ENCODE measurements at places on chromosomes 12 and 14.
A peak's percentile ranks its signal among the peaks of the same experiment; 100 is the strongest.

DNA sequence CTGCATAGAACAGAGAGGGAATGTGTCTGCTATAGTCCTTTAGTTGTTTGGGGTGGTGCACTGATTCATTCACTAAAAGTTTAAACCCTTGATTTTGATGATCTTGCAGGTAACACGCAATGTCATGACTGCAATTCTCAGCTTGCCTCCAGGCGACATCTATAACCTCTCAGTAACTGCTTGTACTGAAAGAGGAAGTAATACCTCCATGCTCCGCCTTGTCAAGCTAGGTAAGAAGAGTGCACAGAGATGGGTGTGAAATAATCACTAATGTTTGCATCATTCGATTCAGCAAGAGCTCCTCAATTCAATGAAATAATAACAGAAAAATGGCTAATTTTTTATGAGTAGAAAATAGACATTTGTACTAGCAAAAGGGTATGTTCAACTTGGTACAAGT lies 203.7 kb downstream of the PTPRO start:
- no peak for DNase-seq

DNA sequence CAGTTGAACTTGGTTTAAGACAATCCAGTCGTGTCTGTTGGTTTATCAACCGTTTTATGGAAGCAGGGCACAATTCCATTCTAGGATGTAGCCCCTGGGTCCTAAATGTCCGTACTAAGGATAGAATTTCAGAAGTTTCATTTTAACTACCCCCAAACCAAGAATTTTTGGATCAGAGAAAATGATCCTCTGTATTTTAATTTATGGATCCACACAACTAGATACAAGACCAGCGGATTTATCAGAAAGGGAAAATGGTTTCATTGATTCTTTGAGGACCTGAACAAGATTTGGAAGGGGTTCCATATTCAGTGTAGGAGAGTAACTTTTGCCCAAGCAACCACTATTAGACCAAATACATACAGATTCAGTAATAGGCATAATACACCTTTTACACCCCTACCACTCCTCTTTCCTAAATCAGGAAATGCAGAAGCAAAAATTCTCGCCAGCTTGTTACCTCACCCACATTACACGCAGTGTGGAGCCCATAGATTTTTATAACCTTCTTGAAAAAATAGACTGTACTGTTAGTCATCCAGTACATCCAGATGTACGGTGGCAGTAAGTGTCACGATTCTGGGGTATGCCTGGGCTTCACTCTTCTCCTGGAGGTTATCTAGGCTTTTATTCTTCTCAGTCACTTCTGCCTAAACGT lies 1.4 kb upstream of the FBXL14 start:
- DNase-seq = no peak

GRCh38 chr14:21652209-21652808 lies 1.3 kb upstream of the OR4E2 start:
- no peak for DNase-seq

DNA sequence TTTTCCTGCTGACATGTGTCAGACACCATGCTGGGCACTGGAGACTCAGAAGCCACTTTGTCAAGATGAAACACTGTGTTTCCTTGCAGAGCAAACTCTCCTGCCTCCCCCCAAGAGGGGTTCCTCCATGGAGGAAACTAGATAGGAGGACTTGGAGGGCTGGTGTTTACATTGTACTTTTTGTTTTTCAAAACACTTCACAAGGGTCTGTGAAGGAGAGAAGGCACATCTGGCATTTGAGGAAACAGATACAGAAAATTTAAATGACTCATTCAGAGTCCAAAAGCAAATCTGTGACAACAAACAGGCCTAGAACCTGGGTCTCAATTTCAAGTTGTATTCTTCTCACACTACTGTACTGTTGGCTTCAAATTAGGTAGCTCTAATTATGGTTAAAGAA lies 6.7 kb upstream of the CDKL1 start:
- no peak for DNase-seq

DNA sequence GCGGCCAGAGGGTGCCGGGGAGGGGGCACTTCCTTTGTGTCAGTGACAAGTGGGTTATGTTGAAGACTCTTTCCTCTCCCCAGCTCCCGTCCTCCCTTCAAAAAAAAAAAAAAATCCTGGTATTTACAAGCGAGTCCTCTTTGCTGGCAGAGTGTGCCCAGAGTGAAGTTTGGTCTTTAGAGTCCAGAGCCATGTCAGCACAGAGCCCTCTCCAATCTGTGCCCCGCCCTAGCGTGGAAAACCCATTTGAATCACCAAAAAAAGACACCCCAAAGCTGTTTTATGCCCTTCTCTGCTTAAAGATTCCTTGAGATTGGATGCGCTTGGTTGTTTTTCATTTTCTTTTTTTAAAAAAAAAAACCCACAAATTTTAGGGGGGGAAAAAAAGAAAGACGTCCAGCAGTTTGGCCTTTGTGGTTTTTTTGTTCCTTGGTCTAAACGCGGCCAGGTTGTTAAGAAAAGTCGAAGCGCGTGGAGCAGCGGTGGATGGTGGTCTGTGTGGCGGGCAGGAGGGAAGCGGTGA lies 3.3 kb downstream of the NKX2-1 start:
- no peak for DNase-seq

DNA sequence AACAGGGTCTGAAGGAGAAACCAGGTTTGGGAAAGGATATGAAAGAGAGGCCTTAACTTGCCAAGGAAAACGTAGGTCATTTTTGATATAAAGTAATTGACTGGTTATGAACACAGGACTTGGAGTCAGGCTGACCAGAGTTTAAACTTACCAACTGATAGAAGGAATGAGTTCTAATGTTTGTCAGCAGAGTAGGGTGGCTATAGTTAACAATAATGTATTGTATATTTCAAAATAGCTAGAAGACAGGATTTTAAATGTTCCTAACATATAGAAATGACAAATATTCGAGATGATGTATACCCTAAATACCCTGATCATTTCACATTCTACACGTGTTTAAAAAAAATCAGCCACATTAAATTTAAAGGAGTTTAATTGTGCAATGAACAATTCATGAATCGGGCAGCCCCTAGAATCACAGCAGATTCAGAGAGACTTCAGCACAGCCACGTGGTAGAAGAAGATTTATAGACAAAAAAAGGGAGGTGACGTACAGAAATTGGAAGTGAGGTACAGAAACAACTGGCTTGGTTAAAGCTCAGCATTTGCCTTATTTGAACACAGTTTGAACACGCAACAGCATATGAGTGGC lies 52.5 kb upstream of the PLEKHG7 start:
- no peak for DNase-seq

- DNase-seq = no peak
Measured at GRCh38 chr14:91399868-91400640, 17.6 kb downstream of the CCDC88C start.

DNA sequence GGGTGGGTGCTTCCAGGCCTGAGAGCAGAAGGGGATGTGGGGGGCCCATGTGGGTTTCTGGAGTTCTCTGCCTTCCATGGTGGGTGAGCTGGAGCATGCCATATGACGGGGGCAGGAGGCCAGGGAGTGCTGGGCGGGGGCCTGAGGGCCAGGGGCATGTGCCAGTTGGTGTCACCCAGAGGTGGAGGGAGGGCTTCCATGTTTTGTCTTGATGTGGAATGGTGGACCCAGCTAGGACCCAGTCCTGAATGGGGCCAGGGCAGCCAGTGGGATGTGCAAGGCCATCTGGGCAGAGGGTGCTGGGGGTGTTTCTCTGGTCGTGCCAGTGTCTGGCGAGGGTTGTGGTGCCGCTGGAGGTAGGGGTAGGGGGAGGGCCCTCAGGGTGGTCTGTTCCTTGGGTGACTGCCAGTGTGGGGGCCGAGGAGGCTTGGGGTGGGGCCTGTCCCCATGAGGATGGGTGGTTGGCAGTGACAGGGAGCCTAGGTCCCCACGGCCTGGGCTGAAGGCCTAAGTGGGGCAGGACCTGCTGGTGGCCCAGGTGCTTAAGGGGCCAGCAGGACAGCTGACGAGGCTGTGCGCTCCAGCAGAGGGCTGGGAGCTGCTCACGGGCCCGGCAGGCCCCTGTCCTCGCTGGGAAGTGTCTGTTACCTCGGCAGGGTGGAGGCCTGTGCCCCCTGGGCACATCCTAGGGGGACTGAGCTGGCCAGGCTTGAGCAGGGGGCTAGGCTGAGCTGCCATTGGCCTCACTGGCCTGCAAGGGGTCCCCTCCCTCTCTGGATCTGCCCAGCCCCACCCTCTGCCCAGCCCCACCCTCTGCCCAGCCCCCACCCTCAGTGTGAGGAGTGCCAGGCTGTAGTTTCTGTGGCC lies 26.8 kb downstream of the CEP170B start:
- peak; percentile 62 for DNase-seq

- DNase-seq = no peak
Measured at GRCh38 chr12:71556875-71557274, 106.8 kb downstream of the ZFC3H1 start.

DNA sequence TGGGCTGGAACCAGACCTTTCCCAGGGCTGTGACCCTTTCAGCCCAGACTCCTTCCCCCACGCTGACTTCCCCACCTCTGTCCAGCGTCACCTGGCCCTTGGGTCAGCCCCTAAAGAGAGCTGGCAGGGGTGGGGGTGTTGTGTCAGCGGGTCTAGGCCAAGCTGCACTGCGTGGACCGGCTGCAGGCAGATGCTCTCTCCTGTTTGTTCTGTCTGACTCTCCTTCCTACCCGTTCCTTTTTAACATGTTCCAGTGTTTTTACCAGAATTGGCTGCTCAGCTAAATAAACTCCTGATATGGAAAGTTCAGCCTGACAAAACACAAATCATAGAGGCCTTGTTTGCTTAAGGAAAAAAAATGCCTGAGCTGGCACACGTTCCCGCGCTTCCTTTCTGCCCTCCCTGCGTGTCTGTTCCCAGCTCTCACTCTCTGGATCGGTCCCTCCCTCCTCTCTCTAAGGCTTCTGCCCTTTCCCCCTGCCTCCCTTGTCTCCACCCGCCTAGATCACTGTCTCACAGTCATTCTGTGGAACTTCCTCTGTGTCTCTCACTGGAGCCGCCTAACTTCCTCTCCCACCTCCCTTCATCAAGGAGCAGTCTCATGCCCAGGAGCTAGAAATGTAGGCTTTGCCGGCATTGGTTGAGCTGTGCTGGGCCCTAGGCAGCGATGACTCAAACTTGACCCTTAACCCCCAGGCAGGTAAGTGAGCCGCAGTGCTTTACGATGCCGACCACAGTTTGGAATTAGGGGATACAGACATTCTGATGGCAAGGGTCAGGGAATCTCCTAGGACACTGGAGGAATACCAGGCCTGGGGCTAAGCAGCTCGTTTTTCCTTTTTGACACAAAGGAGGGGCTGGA lies 15.5 kb upstream of the MLXIP start:
- peak; percentile 86 for DNase-seq

DNA sequence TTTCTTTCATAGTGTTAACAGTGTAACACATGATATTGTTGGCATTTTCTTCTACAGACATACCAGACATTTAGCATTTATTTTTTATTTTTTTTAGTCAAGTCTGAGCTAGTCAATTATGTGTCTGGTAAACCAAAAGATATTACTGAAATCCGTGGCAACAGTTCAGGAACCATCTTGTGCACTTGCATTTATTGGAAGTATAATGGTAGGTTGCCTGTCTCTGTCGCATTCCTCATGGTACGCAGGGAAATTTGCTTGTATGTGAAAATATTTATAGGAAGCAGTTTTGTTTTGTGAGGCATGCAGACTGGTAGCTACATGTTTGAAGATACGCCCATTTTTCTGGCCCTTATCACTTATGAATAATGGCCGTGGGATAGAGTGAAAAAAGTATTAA lies 186.1 kb upstream of the SLC38A2 start:
- no peak for DNase-seq
